ENCODE measurements at places on chromosomes 7 and 10.

GRCh38 chr10:128152741-128153580, 26.7 kb upstream of the MKI67 start:
- DNase-seq, result no peak

DNA sequence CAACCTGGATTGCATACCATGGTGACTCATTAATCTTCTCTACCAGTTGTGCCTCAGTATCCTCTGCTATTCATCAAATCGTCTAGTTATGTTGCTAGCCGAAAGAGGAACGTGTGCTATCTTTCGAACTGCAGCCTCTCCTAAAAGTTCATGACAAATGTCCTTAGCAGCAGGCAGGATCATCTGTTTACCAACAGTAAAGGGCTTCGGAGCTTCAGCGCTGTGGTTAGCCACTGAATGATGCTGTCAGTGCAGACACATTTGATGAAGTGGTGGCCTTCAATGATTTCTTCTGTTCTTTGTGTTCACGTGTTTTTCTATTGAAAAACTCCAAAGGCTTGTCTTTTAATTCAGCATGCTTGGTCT, 68.8 kb downstream of the CSTF2T start:
- no peak for DNase-seq

DNA sequence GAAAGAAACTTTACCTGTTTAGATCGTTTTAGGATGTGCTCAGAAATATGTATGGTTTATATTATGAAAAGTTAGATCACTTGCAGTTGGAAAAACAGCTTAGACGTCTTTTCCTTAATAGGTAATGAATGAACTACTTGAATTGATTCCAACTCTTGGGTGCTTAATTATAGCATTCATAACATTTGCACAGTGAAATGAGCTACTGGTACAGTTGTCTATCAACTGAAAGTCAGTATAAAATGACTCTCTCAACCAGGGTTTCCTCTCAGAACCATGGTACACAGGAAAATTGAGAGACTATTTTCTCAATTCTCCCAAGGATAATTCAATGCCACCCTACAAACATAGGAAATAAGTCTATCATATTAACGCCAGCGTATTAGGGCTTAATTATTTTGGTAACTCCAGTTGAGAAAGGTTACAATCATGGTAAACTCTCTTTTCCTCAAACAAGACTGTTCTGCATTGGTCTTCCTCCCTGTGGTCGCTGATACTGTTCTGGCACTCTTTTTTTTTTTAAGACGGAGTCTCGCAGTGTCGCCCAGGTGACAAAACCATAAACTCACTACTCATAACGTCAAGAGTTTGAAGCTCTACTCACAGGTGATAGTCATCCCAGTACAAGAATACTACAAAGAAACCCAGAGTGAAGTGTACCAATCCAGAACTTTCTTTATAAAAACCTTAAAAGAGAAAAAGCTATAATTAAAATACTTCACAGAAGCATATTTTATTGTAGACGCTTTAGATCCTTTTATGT, 2.0 kb downstream of the ANLN start:
- DNase-seq, result no peak

GRCh38 chr10:95242581-95243317, 48.1 kb downstream of the PDLIM1 start:
- DNase-seq, result no peak

DNA sequence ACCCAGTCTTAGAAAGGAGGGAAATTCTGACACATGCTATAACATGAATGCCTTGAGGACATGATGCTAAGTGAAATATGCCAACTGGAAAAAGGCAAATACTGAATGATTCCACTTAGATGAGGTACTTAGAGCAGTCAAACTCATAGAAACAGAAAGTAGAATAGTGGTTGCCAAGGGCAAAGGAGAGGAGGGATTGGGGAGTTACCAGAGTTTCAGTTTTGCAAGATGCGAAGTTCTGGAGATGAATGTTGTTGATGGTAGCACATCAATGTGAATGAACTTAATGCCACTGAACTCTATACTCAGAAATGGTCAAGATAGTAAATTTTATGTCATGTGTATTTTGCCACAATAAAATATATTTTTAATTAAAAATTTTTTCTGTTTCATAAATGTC, 38.9 kb downstream of the DRGX start:
- DNase-seq, result no peak

GRCh38 chr7:100670074-100670473, 3.5 kb upstream of the GNB2 start:
- no peak for DNase-seq

DNA sequence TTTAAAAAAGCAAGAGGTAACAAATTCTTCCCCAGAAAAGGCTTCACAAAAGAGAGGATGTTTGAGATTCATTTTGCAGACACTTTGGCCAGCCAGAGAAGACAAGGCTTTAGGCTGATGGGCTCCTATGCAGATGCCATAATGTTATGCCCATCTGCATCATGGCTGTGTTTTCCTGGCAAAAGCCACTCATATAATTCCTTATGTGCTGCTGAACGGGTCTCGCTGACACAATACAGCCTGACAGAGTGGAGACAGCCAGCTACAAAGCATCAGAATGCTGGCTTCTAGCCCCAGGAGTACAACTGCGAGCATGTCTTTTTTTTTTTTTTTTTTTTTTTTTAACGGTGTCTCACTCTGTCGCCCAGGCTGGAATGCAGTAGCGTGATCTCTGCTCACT, 1157.4 kb upstream of the AUTS2 start:
- no peak for DNase-seq

DNA sequence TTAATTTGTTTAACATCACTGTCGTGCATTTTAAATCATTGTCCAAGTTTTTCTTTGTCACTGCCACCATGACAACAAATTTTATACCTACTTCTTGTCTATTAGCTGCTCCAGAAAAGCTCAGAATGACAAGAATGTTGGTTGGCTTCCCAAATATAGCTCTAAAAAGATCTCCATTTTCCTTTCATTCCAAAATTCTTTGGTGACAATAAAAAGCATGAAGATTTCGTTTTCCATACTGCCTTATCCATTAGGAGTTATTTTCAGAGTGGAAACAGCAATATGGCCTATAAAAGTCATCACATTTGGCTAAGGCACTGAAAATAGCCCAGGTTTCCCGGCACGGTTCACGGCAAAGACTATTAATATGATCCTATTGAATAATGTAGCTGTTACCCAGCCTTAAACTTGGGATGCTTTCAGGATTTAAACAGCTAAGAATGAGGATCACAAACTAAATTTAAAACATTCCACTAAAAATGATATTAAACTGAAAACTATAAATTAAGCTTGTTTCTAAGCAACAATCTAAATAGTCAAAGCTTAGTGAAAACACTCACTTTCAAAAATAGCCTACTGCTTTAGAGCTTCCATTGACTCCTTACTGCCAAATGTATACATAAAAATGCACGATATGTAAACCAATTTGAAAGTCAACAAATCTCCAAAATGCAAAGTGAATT, 2.7 kb downstream of the CTTNBP2 start:
- no peak for DNase-seq

DNA sequence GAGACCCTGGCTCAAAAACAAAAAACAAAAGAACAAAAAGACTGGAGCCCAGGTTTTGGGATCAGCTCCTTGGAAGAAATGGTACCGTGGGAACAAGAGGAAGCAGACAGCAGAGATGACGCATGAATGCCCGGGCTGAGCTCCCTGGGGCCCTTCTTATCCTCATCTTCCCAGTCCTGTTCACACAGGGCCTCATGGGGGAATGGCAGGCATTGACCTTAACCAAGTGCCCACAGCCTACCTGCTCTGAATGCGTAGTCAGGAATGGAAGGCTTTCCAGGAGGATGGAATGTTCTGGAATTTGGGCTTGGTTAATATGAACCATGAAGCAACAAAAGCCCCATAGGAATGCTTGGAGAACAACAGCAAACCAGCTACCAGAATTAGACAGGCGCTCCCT, 154.7 kb downstream of the PRPF18 start:
- DNase-seq, result no peak

DNA sequence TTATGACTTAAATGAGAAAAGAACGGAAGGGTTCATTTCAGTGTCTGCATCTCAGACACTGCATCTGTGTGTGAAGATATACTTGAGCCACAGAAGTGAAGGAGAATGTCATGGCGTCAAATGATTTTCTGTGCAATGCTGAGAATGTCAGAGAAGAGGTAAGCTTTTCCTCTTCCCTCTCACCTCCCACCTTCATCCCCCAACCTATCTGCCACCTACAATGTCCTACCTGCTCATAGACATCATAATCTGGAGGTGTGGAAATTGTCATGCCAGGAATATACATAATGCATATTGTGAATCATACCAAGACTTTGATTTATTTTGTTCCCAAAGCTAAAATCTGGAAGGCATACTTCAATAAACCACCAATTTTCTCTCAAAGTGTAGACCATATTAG, 53.7 kb downstream of the CTTNBP2 start:
- no peak for DNase-seq

GRCh38 chr7:33677556-33677955, 227.8 kb upstream of the BMPER start:
- DNase-seq, result no peak

DNA sequence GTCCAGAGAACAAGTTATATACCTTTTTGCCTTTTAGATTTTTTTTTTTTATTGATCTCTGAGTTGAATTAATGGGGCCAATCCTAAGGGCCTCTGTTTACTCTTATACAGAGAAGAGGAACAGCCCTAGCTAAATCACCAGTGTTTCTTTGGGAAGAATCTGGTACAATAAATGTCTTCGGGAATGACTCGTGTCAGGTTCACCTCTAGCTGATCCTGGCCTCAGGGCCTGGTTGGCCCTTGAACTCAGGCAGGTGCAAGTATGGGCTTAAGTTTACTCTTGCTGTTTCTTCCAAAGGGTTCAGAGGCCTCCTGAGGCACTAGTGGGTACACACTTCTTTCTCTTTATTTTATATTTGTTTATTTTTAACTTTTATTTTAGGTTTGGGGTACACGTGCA, 71.0 kb downstream of the LRMDA start:
- no peak for DNase-seq

DNA sequence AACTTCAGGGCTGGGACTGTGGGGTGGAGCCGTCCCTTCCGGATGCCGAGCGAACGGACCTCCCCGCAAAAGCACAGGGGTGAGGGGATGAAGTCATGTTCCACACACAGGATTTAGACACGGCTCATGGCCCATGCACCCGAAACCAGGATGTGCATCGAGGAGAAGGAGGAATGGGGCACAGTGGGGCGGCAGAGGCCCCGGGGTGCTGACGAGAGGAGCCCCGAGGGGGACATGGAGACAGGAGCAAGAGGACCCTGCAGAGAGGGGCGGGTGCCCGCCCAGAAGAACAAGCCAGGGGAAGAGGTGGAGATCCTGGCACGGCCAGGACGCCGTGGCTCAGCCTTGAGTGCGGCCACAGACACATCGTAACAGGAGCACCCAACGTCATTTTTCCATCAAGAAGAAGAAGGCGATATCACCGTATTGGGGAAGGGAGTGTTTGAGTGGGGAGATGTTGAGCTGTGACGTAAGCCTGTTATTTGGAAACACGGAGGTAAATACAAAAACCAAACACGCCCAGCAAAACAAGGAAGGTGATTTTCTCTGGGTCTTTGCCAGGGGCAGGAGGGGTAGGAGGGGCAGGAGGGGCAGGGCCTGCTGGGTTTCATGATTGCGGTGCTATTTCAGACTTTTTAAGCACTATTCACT, 25.3 kb upstream of the FOXL3 start:
- DNase-seq, result no peak

DNA sequence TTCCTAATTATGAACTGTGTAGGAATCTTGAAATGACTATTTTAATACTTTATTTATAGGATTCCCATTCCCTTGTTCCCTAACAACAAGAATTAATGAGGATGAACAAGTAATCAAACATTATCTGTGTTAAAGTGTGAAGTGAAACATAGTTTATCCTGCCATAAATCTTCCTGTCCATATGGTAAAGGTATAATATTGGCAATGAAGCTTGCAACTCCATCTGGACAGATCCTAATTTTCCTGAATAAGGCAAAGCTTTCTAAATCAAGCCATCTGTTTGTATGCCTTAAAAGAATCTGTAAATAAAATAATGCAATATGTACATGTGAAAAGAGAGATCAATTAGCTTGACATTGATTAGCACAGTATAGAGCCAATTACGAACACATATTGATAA, 529.0 kb downstream of the ANKRD7 start:
- no peak for DNase-seq

- no peak for DNase-seq
Observed at GRCh38 chr10:77456414-77456813, 181.2 kb downstream of the KCNMA1 start.

- DNase-seq, result no peak
Observed at GRCh38 chr7:44894888-44895580, 9.7 kb upstream of the PURB start.

DNA sequence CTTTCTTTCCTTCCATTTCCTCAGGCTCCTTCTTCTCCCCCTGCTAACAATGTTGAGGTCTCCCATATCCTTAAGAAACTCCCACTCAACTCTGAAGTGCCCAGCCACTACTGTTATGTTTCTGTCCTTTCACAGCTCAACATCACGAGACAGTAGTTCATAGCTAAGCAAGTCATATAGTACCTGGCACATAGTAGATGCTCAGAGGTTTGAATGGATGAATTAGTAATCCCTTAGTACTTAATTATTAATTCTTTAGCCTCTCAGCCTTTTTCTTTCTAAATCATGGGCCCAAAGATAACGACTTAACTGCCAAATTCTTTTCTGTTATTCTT, 22.6 kb downstream of the CSGALNACT2 start:
- no peak for DNase-seq

- DNase-seq, result no peak
Observed at GRCh38 chr10:126080879-126081411, 184.6 kb downstream of the FANK1 start.

- DNase-seq, result no peak
Observed at GRCh38 chr10:22911889-22912762, 15.7 kb upstream of the ARMC3 start.

DNA sequence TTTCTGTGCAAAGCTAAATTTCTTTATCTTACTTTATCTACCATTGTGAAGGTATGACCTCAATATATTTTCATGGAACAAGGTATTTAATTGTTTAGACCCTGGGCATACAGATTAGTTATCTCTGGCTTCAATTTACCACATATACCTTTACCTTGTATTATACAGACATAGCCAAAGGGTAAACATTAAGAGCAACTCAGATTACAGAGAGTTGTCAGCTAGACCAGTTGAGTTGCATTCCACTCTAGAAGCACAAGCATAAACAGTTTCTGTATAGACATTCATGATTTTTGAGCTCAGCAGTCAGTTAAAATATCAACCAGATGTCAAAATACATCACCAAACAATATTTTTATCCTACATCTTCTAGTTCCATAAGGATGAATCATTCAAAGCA, 857.3 kb upstream of the ZWINT start:
- DNase-seq, result no peak

- DNase-seq, result no peak
Observed at GRCh38 chr10:100043796-100044195, 34.0 kb upstream of the DNMBP start.

DNA sequence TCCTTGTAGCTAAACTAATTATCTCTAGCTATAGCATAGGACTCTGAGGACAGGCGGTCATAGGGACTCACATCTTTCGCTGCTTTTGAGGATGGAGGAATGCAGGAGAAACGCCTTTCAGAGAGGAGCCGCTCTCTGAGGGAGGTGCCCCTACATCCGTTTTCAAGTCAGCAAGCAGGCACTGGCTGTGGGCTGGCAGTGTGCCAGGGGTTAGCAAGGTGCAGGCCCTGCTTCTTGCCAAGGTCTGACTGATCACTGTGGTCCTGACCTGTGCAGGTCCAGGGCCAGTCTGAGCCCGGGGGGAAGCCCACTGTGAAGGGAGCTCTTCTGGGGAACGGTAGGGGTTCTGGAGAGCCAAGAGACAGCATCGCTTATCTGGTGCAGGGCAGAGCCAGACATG, 89.4 kb downstream of the SH3PXD2A start:
- peak; percentile 73 for DNase-seq
